ENCODE measurements at places on chromosomes 3 and 15. TPM values are rescaled to one million over a fixed set of nuclear protein-coding genes. Genes with fewer than 3 reads are reported as not detected.

ARIH1 gene
- 32.0 TPM for polyA plus RNA-seq

DNAH12 gene
- 1.2 TPM for polyA plus RNA-seq

HHLA2 gene
- 0.55 TPM for polyA plus RNA-seq

C3orf49 gene
- polyA plus RNA-seq, result 0.05 TPM

NDUFB5 gene
- 177 TPM for polyA plus RNA-seq

HAPLN3 gene
- 20.1 TPM for polyA plus RNA-seq

RPS27L gene
- polyA plus RNA-seq, result 181 TPM

PARP15 gene
- polyA plus RNA-seq, result 15.7 TPM

CHRM5 gene
- 0.16 TPM for polyA plus RNA-seq

FES gene
- polyA plus RNA-seq, result 19.4 TPM

ISG20 gene
- polyA plus RNA-seq, result 272 TPM

GASK1A gene
- polyA plus RNA-seq, result 1.0 TPM

ITIH1 gene
- 3.4 TPM for polyA plus RNA-seq

SOX14 gene
- 0.07 TPM for polyA plus RNA-seq

CPNE9 gene
- polyA plus RNA-seq, result 0.27 TPM

GP5 gene
- 0.64 TPM for polyA plus RNA-seq

GOLGA8J gene
- polyA plus RNA-seq, result 0.05 TPM

ALDH1L1 gene
- polyA plus RNA-seq, result 15.6 TPM

TMC3 gene
- polyA plus RNA-seq, result 0.07 TPM

ADGRG7 gene
- polyA plus RNA-seq, result 0.50 TPM

PLA2G4D gene
- polyA plus RNA-seq, result 2.7 TPM

OR5K2 gene
- not detected for polyA plus RNA-seq

ADAMTSL3 gene
- polyA plus RNA-seq, result 0.39 TPM

TRANK1 gene
- polyA plus RNA-seq, result 6.8 TPM

SAMMSON gene
- 0.05 TPM for polyA plus RNA-seq

ASB14 gene
- not detected for polyA plus RNA-seq

CD200R1 gene
- polyA plus RNA-seq, result 2.5 TPM

TPRG1 gene
- 3.2 TPM for polyA plus RNA-seq

KNG1 gene
- 0.30 TPM for polyA plus RNA-seq

CTXND1 gene
- polyA plus RNA-seq, result 0.07 TPM

GPR149 gene
- 0.02 TPM for polyA plus RNA-seq

GOLGA8K gene
- polyA plus RNA-seq, result 0.37 TPM

ILDR1 gene
- 2.1 TPM for polyA plus RNA-seq

GALNT15 gene
- 41.2 TPM for polyA plus RNA-seq

MUSTN1 gene
- 59.3 TPM for polyA plus RNA-seq

USF3 gene
- 8.6 TPM for polyA plus RNA-seq

GABRB3 gene
- polyA plus RNA-seq, result 1.9 TPM

ITPKA gene
- 0.66 TPM for polyA plus RNA-seq

SCN5A gene
- polyA plus RNA-seq, result 0.09 TPM

UBA3 gene
- polyA plus RNA-seq, result 89.3 TPM

TRIM42 gene
- polyA plus RNA-seq, result 0.05 TPM

BOC gene
- polyA plus RNA-seq, result 5.7 TPM

ANKRD63 gene
- not detected for polyA plus RNA-seq

CPN2 gene
- polyA plus RNA-seq, result 0.07 TPM

CYP1A2 gene
- 0.05 TPM for polyA plus RNA-seq

CGNL1 gene
- 5.7 TPM for polyA plus RNA-seq

MRPL46 gene
- polyA plus RNA-seq, result 29.7 TPM

CLDN18 gene
- 0.62 TPM for polyA plus RNA-seq

NANOGP8 gene
- 0.05 TPM for polyA plus RNA-seq

MEX3B gene
- 8.4 TPM for polyA plus RNA-seq

PCSK6 gene
- polyA plus RNA-seq, result 10.1 TPM

PFKFB4 gene
- 3.5 TPM for polyA plus RNA-seq

POC1A gene
- 2.6 TPM for polyA plus RNA-seq
